ENCODE measurements at places on chromosomes 7 and 10.

GRCh38 chr7:108441392-108441955 lies 14.8 kb downstream of the NRCAM start:
- DNase-seq, result no peak

DNA sequence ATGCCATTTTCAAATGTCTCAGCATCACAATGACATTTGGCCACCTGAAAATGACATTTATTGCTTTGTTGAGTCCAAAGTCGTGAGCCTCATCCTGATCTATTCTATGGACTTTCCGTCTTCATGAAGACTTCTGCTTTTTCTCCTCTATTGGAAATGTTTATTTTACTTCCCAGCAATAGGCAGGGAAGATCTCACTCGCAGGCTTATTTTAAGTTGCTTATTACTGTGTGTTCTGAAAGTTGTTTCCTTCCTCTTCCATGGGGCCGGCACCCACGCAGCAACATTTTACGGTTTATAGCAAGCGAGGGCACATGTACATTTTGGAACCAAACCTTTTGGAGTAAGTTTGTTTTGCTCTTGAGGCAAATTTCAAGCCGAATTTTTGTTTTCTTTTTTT lies 221.0 kb upstream of the KLF6 start:
- no peak for DNase-seq

DNA sequence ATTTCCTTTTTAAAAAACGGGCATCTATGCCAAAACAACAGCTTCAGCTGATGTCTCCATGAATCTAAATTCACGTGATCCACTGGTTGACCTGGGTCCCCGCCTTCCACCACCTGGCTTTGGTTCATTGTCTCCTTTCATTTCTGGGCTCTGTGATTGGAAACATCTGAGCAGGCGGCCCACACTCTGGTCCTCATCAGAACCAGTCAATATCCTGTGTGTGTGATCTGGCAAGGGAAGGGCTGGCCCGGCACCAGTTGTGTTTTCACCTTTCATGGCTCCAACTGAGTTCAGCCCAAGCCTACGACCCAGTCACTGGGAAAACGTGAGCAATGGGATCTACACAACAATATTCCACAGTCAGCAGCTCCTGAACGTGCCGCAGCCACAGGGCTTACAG lies 46.2 kb downstream of the PARP12 start:
- DNase-seq, result peak; percentile 53

- DNase-seq, result no peak
These were observed 241.9 kb downstream of the SLC25A13 start for GRCh38 chr7:96080027-96080426.

GRCh38 chr10:63365976-63366765 lies 99.6 kb downstream of the JMJD1C start:
- DNase-seq, result no peak

DNA sequence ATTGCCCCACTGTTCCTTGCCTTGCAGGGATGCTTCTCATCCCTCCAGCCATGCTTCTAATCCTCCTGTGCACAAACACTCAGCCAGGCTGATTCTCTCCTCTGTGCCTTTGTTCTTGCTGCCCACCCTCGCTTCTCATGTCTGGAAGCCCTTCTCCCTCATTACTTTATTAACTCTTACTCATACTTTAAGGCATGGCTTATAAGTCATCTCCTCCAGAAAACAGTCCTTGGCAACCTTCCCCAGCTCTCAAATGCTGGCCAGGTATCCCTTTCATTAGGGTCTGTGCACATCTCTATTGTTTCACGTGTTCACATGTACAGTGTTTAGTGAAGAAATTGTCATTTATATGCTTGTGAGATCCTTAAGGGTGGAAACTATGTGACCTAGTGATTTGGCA lies 62.9 kb downstream of the ITGB8 start:
- no peak for DNase-seq

GRCh38 chr10:129936923-129937300 lies 27.2 kb downstream of the EBF3 start:
- DNase-seq, result no peak

DNA sequence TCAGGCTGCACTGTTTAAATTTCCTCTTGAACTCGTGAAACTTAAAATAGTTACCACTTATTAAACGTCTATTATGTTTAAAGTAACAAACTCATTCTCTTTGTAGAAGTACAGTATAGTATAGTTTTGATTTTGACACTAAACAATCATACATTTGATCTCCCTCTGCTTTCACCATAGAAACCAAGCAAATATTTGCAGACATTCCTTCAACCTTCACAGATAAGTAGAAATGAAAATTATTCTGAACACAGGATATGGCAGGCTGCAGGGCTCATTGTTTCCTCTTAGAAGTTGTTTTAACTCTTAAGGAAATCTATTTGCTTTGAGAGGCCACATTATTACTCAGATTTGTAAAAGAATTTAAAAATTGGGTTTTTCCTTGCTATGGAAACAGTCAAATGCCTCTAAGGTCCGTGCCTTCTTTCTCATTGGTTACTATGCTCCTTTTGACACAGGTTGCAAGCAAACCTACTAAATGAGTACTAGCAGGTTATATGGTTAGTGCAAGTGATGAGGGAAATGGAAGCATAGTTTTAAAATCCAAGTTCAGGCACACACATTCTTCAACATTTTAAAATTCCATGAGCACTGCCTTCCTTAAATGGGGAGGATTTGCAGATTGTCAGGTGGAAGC lies 92.8 kb upstream of the FAM133B start:
- DNase-seq, result no peak

GRCh38 chr7:127950233-127950935 lies 80.9 kb downstream of the LRRC4 start:
- DNase-seq, result no peak

GRCh38 chr10:77849039-77849664 lies 77.4 kb downstream of the DLG5 start:
- no peak for DNase-seq

Data from mesenteric fat pad (tissue), 1 donor.